ENCODE measurements at places on chromosomes 4 and X.

- no peak for DNase-seq
These were observed 78.7 kb upstream of the PDE5A start for GRCh38 chr4:119707336-119707735.

- DNase-seq: no peak
These were observed 38.1 kb downstream of the EIF4E start for GRCh38 chr4:98890702-98891455.

DNA sequence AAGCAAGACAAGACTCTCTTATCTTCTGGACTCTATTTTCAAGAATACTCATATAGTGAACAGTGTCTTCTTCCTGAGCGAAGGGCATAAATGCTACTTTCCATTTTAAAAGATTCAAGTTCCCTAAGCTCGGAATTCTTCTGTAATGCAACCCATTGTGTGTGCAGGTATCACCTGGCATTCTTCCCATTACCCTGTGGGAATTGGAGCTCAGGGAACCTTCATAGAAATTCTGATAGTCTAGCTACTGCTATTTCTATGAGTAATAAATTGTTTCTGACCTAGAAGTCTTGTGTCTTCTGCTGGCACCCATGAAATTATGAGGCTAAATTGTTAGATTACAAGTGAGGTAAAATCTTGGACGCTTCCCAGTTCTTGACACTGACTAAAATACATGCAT lies 324.1 kb upstream of the DIPK2B start:
- DNase-seq: no peak

DNA sequence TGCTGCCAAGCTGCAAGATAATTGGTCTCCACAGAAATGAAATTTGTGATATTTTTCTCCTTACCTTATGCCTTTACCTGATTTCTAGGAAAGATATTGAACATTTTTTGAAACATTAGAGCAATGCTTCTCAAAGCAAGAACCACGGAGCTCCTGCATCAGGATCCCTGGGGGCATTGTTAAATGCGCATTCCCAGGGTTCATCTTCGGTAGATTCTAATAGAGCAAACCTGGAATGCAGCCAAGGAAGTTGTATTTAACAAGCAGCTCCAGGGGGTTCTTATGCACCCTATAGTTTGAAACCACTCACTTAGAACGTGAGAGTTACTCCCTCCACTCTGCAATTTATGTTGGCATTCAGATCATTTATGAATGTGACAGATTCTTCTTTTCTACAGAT lies 126.2 kb downstream of the SLC39A8 start:
- no peak for DNase-seq

DNA sequence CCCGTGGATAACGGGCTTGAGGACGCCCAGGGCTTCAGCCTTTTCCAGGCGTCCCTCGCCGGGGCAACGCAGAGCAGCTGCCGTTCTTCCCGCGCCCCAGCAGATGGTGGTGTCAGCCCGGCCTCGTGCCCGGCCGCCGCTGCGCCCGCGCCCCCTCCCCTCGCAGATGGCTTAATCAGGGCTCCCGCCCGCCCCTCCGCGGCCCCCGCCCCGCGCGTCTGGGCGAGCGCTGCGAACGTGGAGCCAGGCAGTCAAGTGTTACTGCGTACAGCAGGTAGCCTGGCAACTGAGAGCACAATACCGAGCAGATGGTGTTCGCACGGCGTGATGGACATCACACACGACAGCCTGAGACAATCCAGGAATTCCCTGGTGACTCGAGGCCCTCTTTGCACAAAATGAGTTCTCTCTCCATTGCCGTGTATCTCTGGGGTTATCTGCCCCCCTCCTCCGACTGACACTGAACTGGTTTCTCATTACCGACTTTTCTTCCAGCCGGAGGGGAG lies 69.3 kb downstream of the MGST2 start:
- peak; percentile 75 for DNase-seq

DNA sequence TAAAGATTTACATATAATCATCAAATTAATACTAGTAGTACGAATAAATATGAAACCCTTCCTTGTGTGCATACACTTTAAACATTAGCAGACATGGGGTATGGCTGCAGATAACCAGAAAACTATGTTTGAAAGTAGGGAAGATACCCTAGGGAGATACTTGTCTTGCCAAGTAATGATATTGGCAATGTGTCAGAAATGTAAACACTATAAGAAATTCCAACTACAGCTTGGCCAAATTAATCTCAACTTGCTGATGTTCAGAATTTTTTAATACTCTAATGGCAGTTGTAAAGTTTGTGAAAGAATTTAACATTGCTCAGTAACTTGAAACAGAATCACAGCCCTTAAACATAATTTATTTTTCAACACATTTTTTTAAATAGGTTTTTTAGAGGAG lies 27.4 kb upstream of the HPGD start:
- no peak for DNase-seq

GRCh38 chr4:70041652-70042286 lies 8.5 kb upstream of the HTN1 start:
- no peak for DNase-seq

DNA sequence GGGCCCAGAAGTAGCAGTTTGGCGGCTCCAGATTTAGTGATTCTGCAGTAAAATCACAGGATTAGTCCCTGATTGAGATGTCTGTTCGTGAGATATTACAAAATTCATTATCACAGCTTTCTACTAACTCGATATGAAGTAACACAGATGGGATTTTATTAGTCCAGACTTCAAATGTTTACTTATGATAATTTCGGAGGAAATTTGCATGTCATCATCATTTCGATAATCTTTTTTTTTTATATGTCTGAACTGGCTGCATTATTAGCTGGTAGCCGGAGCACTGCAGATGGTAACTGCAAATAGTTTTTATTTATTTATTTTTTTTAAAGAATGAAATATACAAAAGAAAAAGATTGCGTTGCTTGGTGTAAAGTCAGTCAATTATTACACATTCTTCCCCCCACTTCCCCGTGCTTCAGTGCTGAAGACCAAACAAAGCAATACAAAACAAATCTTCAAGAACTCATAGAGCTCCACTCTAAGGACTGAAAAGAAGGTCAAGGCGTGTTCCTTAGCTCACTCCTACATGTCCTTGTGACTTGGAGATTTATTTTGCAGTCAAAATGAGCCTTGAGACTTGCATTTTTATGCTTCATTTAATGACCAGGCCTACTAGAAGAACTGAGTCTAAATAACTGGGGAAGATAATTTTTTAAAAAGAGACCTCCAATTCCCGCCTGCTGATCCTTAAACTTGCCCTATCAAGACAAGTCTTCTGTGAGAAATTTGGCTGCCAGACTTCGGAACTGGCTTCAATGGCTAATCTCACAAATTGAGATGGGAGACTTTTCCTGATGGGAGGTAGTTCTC lies 11.7 kb upstream of the PITX2 start:
- DNase-seq: no peak

DNA sequence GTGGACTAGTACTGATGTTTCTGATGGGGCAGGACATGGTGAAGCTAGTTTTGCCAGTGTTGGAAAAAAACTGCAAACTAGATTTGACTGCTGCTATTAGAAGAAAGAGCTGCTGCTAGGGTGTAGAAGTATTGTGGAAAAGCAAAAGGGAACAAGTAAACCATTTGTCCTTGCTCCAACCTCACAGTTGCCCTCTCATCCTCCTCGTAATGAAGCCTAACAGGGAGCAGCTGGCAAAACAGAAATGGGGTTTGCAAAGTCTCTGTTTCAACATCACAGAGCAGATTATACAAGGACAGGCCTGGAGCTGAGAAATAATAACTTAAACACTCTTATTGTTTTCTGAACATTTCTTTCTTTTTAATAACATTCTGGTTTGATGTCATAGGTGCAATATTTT lies 346.2 kb downstream of the MAGEB5 start:
- no peak for DNase-seq

DNA sequence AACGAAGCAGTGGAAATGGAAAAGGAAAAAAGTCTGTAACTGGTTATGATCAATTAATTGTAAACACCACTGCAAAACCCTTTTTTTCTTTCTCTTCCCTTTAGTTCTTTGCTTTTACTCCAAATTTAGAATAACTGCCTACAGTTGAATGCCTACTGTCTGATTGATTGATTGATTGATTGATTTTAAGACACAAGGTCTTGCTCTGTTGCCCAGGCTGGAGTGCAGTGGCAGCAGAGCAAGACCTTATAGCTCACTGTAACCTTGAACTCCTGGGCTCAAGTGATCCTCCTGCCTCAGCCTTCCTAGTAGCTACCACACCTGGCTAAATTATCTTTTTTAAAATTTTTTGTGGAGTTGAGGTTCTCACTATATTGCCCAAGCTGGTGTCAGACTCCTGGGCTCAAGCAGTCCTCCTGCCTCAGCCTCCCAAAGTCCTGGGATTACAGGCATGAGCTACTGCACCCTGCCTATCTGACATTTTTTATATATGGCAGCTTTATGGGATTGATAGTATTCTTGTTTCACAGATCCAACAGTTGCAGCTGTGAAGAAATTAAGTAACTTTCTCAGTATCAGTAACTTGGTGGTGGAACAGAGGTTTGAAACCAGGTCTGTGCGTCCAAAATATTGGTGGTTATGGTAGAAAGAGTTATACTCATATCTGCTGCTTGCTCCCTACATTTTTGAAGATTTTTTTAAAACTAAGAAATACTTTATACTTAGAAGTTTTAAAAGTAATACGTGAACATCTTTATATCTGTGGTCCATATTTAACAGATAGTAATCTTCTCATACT lies 12.4 kb downstream of the UBE2K start:
- DNase-seq: no peak

- DNase-seq: no peak
These were observed 52.0 kb upstream of the GLRB start for GRCh38 chr4:157023941-157024340.

DNA sequence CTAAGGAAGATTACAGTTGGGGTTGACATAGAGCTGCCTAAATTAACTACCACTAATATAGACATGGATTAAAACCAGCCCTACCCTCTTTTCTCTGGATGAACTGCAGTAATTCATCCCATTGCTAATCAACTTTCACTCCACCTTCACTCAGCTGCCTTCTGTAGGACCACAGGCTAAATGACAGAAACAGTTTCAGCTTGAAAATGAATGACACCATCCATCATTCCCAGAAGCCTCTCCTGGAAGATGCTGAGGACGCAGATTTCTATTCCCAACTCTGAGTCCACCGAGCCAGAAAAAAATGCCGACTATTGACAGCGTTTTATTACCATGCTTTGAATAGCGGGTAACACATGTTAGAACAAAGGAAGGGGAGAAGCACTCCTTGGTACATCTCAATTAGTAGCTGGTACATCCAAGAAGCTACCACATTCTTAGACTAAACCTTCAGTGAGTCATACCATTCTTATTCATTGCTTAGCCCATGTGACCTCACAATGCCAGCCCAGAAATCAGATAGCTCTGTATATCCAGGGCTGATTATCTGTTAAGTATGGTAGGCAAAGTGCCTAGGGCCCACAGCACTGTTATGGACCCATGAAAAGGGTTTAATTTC lies 25.3 kb downstream of the DCX start:
- DNase-seq: no peak

DNA sequence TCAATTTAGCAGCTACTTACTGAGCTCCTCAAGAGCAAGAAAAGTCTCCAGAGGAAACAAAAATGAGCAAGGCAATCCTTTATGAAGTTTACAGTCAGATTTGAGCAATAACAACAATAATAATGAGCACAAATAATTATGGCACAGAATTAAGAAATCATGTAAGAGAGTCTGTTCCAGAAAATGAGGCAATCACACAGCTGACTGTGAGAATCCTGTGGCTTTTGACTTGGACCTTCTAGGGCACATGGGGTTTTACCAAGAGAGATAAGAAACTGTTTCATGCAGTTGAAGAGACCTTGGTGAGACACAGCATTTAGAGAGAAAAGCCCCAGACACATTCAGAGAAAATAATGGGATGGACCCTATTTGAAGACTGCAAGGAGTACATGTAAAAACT lies 362.6 kb upstream of the MAGEB2 start:
- no peak for DNase-seq

- DNase-seq: no peak
These were observed 66.6 kb downstream of the RXFP1 start for GRCh38 chr4:158588285-158588684.

- DNase-seq: no peak
These were observed 203.7 kb upstream of the MBNL3 start for GRCh38 chrX:132692526-132692925.

DNA sequence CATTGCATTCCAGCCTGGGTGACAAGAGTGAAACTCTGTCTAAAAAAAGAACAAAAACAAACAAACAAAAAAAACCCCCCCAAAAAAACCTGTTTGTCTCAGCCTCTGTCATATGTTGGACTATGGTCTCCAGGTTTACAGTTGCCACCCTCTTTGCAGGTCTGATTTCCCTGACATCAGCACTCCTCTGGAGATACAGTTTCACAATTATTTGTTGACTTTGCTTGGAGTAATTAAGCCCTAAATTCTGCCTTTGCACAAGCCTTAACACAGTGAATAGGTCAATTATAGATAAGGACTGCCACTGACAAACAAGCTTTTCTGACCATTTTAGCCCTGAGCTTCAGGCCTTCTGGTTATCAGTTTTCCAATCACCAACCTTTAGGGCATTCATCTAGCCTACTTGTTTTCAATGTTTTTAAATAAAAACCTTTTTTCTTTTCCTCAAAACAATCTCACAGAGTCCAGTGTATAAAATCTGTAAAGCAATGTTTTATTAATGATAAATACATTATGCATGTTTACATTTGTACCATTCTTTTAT lies 20.4 kb upstream of the MAPK10 start:
- no peak for DNase-seq

GRCh38 chr4:13762130-13762529 lies 134.6 kb upstream of the BOD1L1 start:
- no peak for DNase-seq

DNA sequence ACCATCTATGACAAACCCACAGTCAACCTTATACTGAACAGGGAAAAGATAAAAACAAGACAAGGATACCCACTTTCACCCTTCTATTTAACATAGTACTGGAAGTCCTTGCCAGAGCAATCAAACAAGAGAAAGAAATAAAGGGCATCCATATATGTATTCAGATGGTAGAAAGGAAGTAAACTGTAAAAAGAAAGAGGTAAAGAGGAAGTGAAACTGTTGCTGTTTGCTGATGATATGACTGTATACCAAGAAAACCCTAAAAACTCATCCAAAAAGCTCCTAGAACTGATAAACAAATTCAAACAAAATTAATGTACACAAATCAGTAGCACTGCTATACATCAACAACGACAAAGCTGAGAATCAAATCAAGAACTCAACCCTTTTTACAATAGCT lies 538.7 kb upstream of the PABPC4L start:
- DNase-seq: no peak

- no peak for DNase-seq
These were observed 88.4 kb upstream of the SLC7A11 start for GRCh38 chr4:138330531-138330930.

- no peak for DNase-seq
These were observed 632.5 kb upstream of the GNPDA2 start for GRCh38 chr4:45358573-45359506.

- DNase-seq: no peak
These were observed 99.3 kb downstream of the TEX11 start for GRCh38 chrX:70808942-70809940.

DNA sequence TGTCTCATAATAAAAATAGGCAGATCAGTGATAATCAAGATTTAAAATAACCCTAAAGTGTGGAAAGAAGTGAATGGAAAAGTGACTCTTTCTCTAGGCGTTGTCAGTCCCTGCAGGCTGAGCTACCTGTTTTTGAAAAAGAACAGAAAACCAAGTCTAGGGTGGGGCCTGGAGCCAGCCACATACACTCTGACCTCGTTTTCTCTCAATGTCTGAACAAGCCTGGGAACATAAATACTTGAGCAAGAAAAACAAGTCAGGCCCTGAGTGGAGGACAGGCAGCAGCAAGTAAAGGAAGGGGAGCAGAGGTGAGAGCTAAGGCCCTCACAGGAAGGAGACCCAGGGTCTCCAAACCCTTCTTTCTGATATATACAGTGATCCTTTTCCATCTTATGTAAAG lies 91.7 kb upstream of the HPF1 start:
- DNase-seq: no peak

- DNase-seq: no peak
These were observed 100.5 kb downstream of the GPR143 start for GRCh38 chrX:9665113-9665512.
